ENCODE measurements at places on chromosomes 12 and 14.

DNA sequence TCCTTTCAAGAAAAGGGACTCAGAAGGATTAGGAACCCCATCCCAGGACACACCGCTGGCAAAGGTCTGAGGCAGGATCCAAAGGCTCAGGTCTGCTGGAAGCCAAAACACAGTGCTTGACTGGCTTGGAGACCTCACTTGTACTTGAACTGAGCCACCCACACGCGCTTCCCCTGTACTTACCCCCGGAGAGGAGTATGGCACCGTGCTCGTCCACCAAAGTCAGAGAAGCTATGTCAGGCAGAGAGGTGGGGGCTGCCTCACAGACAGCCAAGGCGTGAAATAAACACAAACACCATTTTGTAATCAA lies 11.1 kb upstream of the SELPLG start:
- no peak for DNase-seq

- no peak for DNase-seq
Measured at GRCh38 chr12:63420206-63420644, 248.1 kb downstream of the DPY19L2 start.

- no peak for DNase-seq
Measured at GRCh38 chr12:127998988-127999387, 268.0 kb upstream of the TMEM132C start.

GRCh38 chr14:76129851-76130576 lies 21.7 kb upstream of the GPATCH2L start:
- no peak for DNase-seq

- DNase-seq = no peak
Measured at GRCh38 chr12:49813131-49813530, 15.1 kb downstream of the NCKAP5L start.

DNA sequence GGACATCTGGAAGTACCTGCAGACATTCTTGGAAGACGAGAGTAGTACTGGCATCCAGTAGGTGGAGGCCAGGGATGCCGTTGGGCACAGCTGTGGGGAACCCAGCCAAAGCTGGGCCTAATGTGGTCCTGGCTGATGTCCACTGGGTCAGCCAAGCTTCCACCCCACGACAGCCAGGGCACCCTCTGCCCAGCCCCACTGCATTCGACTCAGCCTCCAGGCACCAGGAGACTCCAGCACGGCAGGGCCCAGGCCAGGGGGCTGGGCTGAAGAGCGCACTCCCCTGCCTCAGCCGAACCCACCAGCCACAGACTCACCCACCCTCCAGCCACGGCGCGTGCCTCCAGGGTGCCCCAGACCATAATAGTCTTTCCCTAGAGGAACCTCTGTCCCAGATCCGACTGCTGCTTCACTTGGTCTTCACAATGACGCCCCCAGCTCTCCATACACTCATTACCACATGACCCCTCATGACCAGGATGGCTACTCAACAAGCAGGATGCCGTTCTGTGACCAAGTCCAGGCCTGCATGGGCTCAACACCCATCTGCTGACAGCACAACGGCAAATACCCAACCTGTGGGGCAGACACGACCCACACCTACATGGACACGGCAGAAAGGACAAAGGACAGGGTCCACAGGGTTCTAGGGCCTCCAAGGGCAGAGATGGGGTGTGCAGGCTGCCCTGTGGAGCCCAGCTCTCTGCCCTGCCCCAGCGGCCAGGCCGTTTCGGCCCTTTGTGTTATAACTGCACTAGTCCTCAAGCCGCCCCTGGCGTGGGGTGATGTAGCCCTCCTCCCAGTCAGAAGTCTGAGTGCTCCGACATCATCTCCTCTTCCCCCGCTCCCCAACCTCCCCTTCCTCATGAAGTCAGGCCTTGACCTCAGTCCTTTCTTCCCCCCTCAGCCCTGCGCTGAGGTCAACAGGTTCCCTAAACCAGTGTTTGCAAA lies 22.8 kb downstream of the ITPK1 start:
- no peak for DNase-seq

- DNase-seq = no peak
Measured at GRCh38 chr12:117192057-117192456, 1.8 kb upstream of the FBXO21 start.

GRCh38 chr14:32430326-32430725 lies 101.2 kb downstream of the AKAP6 start:
- DNase-seq = no peak

DNA sequence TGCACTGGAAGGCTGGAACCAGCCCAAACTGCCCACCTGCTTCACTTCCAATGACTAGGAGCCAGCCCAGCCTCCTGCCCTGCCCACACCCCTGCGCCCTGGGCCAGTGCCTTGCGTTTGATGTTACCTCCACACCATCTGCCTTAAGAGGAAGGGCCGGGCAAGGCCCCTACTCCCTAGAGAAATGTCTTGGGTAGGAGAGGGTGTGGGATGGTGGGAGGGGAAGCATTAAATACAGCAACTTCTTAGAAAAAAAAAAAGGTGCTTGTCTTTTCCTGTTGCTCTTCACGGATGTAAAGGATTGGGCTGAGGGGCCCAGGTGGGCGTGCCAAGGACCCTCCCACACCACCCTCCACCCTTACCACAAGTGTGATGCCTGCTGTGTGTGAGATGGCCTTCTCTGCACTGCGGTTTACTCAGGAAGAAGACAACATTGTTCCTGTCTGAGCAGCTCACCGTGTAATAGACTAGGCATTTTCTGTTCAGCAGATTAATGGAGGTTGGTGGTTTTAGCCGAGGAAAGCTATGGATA lies 99.9 kb downstream of the NINJ2 start:
- no peak for DNase-seq

Data from stimulated activated CD8-positive, alpha-beta memory T cell treated with anti-CD3 and anti-CD28 coated beads, Interleukin-7, amount 100 ng/mL, for 48 hours (primary cell).